Pancreas (tissue), 10 donors: ENCODE measurements at places on chromosomes 3 and 15. TPM values are rescaled to one million over a fixed set of nuclear protein-coding genes. Genes with fewer than 3 reads are reported as not detected.

Gene RAD51
- total RNA-seq, result 0.19 TPM

Gene EFCC1
- total RNA-seq, result 0.64 TPM

Gene RYR3
- 0.05 TPM for total RNA-seq

Gene PLCB2
- total RNA-seq, result 10.0 TPM

Gene GPR62
- total RNA-seq, result 0.09 TPM

Gene XYLB
- 5.1 TPM for total RNA-seq

Gene A4GNT
- 1.1 TPM for total RNA-seq

Gene SCG5
- 70.6 TPM for total RNA-seq

Gene IGSF10
- total RNA-seq, result 0.61 TPM

Gene TNNC1
- 0.44 TPM for total RNA-seq

Gene VPS13C
- total RNA-seq, result 21.5 TPM

Gene THAP10
- 0.43 TPM for total RNA-seq

Gene KLHDC8B
- total RNA-seq, result 8.0 TPM

Gene UBE2Q2
- 9.9 TPM for total RNA-seq

Gene TMA7
- 74.1 TPM for total RNA-seq

Gene EDC3
- 7.6 TPM for total RNA-seq

Gene GHRL
- total RNA-seq, result 5.2 TPM

Gene MAPK6
- 7.4 TPM for total RNA-seq

Gene SLC22A14
- not detected for total RNA-seq

Gene LAMB2
- total RNA-seq, result 101 TPM

Gene ALAS1
- total RNA-seq, result 11.5 TPM

Gene NUP210
- 12.5 TPM for total RNA-seq

Gene PIGZ
- total RNA-seq, result 1.7 TPM

Gene C3orf49
- total RNA-seq, result not detected

Gene LRRC49
- total RNA-seq, result 2.7 TPM

Gene IQCF2
- total RNA-seq, result not detected

Gene PAQR9
- total RNA-seq, result not detected

Gene ILDR1
- total RNA-seq, result 4.1 TPM

Gene OSTN
- total RNA-seq, result not detected

Gene ISG20
- 8.0 TPM for total RNA-seq

Gene C2CD4A
- 16.1 TPM for total RNA-seq

Gene SMCO1
- total RNA-seq, result not detected

Gene PYGO1
- total RNA-seq, result 1.4 TPM

Gene VIPR1
- 1.0 TPM for total RNA-seq

Gene SEMA5B
- total RNA-seq, result 0.88 TPM

Gene FHIT
- 10.1 TPM for total RNA-seq

Gene EPHA6
- 0.90 TPM for total RNA-seq

Gene SCN11A
- 0.16 TPM for total RNA-seq
